Panc1 (cell line): ENCODE measurements at places on chromosomes 1 and 21. TPM values are rescaled to one million over a fixed set of nuclear protein-coding genes. Genes with fewer than 3 reads are reported as not detected.

The SETD4 gene
- 15.6 TPM for total RNA-seq

The ZNF593 gene
- 108 TPM for total RNA-seq

The RXRG gene
- total RNA-seq: not detected

The S100A7A gene
- not detected for total RNA-seq

The CRABP2 gene
- total RNA-seq: 1,115 TPM

The VPS72 gene
- total RNA-seq: 71.5 TPM

The OR2L2 gene
- not detected for total RNA-seq

The PDC gene
- not detected for total RNA-seq

The S100A12 gene
- total RNA-seq: not detected

The SPAG17 gene
- total RNA-seq: 0.36 TPM

The OR6K2 gene
- not detected for total RNA-seq

The KRTAP13-1 gene
- not detected for total RNA-seq

The NMNAT2 gene
- total RNA-seq: 0.39 TPM

The SF3B4 gene
- 120 TPM for total RNA-seq

The PHACTR4 gene
- 63.4 TPM for total RNA-seq

The PTPN22 gene
- total RNA-seq: not detected

The LAMC2 gene
- 8.3 TPM for total RNA-seq

The TBX19 gene
- 2.2 TPM for total RNA-seq

The GLRX2 gene
- 40.1 TPM for total RNA-seq

The ST6GALNAC3 gene
- 0.03 TPM for total RNA-seq

The LCE1D gene
- not detected for total RNA-seq

The AMY1A gene
- not detected for total RNA-seq

The MMEL1 gene
- total RNA-seq: 0.46 TPM

The RBM11 gene
- total RNA-seq: 0.15 TPM

The CELF3 gene
- not detected for total RNA-seq

The CSRP1 gene
- total RNA-seq: 94.4 TPM

The CFAP57 gene
- total RNA-seq: 0.69 TPM

The RERE gene
- total RNA-seq: 217 TPM
